ENCODE measurements at places on chromosomes 4 and X.

DNA sequence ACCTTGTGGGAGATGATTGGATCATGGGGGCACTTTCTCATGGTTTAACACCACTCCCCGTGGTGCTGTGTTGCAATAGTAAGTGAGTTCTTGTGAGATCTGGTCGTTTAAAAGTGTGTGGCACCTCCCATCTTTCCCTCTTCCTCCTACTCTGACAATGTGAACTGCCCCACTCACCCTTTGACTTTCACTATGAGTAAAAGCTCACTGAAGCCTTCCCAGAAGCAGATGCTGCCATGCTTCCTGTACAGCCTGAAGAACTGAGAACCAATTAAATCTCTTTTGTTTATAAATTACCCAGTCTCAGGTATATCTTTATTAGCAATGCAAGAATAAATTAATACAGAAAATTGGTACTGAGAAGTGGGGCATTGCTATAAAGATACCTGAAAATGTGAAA, 509.6 kb upstream of the CT83 start:
- no peak for DNase-seq
- no peak overlapping the region for H3K27ac ChIP-seq
- no peak overlapping the region for H3K4me3 ChIP-seq
- no peaks in the 10 kb centered on the region for H3K36me3 ChIP-seq
- no peaks in the 10 kb centered on the region for H3K4me1 ChIP-seq

DNA sequence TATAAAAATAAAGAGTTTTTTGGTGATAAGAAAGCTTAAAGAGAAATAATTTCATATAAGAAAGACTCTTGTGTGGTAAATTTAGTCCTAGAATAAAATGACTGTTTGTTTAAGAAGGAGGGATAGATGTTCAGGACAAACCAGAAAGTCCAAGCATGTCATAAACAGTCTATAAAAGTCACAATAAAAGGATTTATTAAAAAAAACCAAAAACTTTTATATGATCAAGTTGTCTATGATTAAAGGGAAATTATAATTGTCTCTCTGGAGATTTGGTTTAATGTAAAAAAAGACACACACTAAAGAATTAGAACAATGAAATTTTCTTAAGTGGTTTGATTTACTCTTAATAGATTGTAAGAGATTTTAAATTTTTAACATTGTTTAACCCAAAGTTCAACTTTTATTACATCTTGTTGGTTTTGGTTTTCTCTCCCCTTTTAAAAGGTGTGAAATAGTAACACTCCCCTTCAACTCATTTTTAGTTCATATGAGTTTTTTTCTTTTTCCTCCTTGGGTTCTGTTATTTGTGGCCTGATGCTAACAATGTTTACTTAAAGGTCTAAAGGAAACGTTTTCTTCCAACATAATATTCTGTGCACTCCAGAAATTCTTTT, 89.7 kb downstream of the PDHA2 start:
- no peak overlapping the region for H3K4me3 ChIP-seq
- H3K27ac ChIP-seq: no peak overlapping the region
- DNase-seq: no peak
- no peaks in the 10 kb centered on the region for H3K27me3 ChIP-seq
- no peaks in the 10 kb centered on the region for H3K4me1 ChIP-seq

DNA sequence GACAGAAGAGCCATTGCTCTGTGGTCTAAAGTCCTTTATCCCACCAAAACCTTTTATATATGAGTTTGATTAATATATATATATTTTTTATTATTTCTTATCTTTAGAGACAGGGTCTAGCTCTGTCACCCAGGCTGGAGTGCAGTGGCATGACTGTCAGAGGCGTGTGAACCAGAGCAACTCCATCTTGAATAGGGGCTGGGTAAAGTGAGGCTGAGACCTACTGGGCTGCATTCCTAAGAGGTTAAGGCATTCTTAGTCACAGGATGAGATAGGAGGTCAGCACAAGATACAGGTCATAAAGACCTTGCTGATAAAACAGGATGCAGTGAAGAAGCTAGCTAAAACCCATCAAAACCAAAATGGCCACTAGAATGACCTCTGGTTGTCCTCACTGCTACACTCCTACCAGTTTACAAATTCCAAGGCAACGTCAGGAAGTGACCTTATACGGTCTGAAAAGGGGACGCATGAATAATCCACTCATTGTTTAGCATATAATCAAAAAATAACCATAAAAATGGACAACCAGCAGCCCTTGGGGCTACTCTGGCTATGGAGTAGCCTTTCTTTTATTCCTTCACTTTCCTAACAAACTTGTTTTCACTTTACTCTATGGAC, 10.5 kb downstream of the TBCK start:
- peaks cover 2% of the 10 kb centered on the region for H3K36me3 ChIP-seq
- H3K27ac ChIP-seq: no peak overlapping the region
- no peaks in the 10 kb centered on the region for H3K27me3 ChIP-seq
- H3K4me3 ChIP-seq: no peak overlapping the region
- H3K4me1 ChIP-seq: peaks cover 3% of the 10 kb centered on the region
- DNase-seq: no peak

DNA sequence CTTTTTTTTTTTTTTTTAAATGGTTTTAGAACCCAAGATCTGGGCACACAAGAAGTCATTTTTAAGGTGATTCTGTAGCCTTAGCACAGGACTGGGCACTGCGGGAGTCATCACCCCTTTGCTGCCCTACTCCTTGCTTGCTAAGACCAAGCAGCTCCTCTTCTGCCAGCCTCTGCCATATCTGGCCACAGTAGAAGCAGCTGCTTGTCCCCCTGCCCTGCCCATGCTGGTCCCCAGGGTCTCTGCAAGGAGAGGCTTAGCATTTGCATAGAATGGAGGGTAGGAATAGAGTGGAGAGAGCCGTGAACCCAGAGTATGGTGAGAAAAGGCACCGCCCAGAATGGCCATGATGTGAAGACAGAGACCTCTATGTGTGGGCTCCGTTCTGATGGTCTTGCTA, 109.3 kb downstream of the ADRA2C start:
- H3K27ac ChIP-seq: no peak overlapping the region
- peaks cover 7% of the 10 kb centered on the region for H3K4me1 ChIP-seq
- H3K27me3 ChIP-seq: peaks cover 22% of the 10 kb centered on the region
- no peak overlapping the region for H3K4me3 ChIP-seq
- DNase-seq: no peak

GRCh38 chr4:134327274-134328122, 125.9 kb upstream of the PABPC4L start:
- peak; percentile 10 for DNase-seq
- no peaks in the 10 kb centered on the region for H3K36me3 ChIP-seq
- no peaks in the 10 kb centered on the region for H3K27me3 ChIP-seq
- H3K4me3 ChIP-seq: no peak overlapping the region

DNA sequence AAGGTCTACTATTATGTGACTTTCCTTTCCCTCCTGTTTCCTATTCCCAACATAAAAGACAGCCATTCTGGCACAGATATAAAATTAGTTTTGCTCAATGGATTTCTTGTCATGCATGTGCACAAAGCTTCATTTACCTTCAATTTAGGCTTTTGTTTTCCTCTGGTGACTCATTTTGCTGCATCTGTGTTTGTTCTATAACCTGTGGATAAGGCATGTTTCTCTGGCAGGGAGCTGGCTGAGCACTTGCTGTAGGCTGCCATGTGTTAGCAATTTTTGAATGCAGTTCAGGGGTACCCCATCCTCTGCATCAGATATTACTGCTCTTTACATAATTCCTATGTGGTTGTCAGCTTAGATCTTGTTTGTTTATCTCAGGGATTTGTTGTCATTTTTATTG, 202.8 kb upstream of the GRID2 start:
- H3K27ac ChIP-seq: no peak overlapping the region
- DNase-seq: no peak
- no peak overlapping the region for H3K4me3 ChIP-seq

DNA sequence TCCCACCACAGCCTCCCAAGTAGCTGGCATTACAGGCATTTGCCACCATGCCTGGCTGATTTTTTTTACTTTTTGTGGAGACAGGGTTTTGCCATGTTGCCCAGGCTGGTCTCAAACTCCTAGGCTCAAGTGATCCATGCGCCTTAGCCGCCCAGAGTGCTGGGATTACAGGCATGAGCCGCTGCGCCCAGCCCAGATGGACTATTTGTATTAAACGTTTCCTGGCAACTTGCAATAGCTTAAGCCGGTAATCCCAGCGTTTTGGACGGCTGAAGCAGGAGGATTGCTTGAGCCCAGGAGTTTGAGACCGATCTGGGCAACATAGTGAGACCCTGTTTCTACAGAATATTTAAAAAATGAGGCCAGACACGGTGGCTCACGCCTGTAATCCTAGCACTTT, 18.4 kb downstream of the UBE2K start:
- H3K27me3 ChIP-seq: no peaks in the 10 kb centered on the region
- no peak for DNase-seq
- H3K36me3 ChIP-seq: no peaks in the 10 kb centered on the region
- peaks cover 12% of the 10 kb centered on the region for H3K4me1 ChIP-seq

- no peak for DNase-seq
- no peaks in the 10 kb centered on the region for H3K4me1 ChIP-seq
- H3K27me3 ChIP-seq: no peaks in the 10 kb centered on the region
These were observed 40.2 kb upstream of the ZNF81 start for GRCh38 chrX:47796433-47796906.

GRCh38 chr4:68995292-68995691, 43.7 kb upstream of the UGT2A3 start:
- H3K27ac ChIP-seq: no peak overlapping the region
- H3K4me3 ChIP-seq: no peak overlapping the region
- H3K4me1 ChIP-seq: no peaks in the 10 kb centered on the region
- no peaks in the 10 kb centered on the region for H3K36me3 ChIP-seq
- no peak for DNase-seq

DNA sequence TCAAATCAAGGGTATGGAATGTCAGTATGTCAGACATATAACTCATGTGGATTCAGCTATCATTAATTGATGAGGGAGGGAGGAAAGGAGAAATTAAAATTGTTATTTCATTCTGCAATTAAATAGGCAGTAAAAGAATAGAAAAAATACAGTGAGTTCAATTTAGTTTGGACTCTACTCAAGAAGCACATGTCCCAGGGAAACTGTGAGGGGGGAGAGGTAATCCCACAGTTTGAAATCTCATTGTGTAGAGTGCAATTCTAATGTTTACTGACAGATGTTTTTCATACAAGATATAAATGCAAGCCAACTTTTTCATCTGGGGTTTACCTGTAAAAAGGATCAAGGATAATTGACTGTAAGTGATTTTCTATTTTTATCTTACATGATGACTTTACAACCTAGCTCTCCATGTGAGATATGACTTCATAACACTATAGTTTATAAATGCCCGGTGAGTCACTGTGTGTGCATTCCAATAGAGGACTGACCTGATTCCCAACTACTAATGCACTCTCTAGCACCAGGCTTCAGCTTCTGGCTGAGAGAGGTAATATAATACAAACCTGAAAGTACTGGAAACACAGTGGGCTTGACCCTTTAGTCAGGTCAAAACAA, 35.2 kb upstream of the SCD5 start:
- no peak for DNase-seq
- H3K4me3 ChIP-seq: no peak overlapping the region
- H3K27me3 ChIP-seq: no peaks in the 10 kb centered on the region
- peaks cover under 1% of the 10 kb centered on the region for H3K36me3 ChIP-seq
- H3K27ac ChIP-seq: no peak overlapping the region

- H3K4me3 ChIP-seq: no peak overlapping the region
- DNase-seq: no peak
- no peaks in the 10 kb centered on the region for H3K4me1 ChIP-seq
- no peak overlapping the region for H3K27ac ChIP-seq
- no peaks in the 10 kb centered on the region for H3K27me3 ChIP-seq
These were observed 48.7 kb downstream of the STAG2 start for GRCh38 chrX:124010157-124010556.

- no peak overlapping the region for H3K27ac ChIP-seq
- DNase-seq: no peak
- H3K27me3 ChIP-seq: no peaks in the 10 kb centered on the region
These were observed 506.0 kb upstream of the FAM241A start for GRCh38 chr4:111639120-111639690.

DNA sequence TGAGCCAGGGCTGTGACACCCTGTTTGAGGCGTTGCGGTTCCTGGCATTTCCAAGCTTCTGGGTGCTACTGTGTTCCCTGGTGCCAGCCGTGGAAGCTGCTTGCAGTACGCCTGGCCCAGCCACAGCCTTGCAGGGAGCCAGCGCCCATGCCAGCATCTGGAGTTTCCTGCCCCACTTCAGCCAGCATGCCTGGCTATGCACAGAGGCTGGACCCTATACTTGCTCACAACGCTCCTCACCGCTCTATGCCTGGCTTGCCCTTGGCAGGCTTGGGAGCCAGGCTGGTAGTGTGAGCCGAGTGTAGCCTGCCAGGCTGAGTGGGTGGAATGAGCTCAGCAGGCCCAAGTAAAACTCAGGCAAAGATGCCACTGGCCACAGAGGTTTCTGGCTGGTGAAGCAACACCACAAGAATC, 22.4 kb downstream of the PRRG1 start:
- H3K4me1 ChIP-seq: no peaks in the 10 kb centered on the region
- no peaks in the 10 kb centered on the region for H3K27me3 ChIP-seq
- no peak overlapping the region for H3K27ac ChIP-seq
- no peaks in the 10 kb centered on the region for H3K36me3 ChIP-seq
- H3K4me3 ChIP-seq: no peak overlapping the region
- no peak for DNase-seq

DNA sequence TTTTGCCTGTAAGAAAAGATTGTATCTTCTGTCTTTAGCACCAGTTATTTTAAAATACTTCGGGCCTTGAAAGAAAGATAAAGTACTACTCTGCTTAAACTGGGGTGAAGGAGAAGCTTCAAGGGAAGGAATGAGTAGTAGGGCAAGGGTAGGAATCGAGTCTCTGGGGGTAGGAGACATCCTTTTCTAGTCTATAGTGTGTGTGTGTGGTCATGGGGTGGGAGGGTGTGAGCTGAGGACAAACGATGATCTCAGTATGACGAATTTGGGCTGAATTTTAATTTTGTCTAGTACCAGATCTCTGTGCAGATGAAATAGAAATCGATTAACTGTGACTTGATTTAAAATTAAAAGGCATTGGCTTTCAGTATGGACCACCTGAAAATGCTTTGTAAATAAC, 3.3 kb upstream of the MYOZ2 start:
- H3K4me3 ChIP-seq: no peak overlapping the region
- H3K36me3 ChIP-seq: no peaks in the 10 kb centered on the region
- peaks cover 20% of the 10 kb centered on the region for H3K4me1 ChIP-seq
- no peak overlapping the region for H3K27ac ChIP-seq
- H3K27me3 ChIP-seq: no peaks in the 10 kb centered on the region
- no peak for DNase-seq

GRCh38 chr4:6724421-6725111, 8.6 kb downstream of the BLOC1S4 start:
- no peak overlapping the region for H3K4me3 ChIP-seq
- H3K27me3 ChIP-seq: no peaks in the 10 kb centered on the region
- H3K36me3 ChIP-seq: no peaks in the 10 kb centered on the region

Data from body of pancreas (tissue), 4 donors.